ENCODE measurements at places on chromosomes 4 and X.

DNA sequence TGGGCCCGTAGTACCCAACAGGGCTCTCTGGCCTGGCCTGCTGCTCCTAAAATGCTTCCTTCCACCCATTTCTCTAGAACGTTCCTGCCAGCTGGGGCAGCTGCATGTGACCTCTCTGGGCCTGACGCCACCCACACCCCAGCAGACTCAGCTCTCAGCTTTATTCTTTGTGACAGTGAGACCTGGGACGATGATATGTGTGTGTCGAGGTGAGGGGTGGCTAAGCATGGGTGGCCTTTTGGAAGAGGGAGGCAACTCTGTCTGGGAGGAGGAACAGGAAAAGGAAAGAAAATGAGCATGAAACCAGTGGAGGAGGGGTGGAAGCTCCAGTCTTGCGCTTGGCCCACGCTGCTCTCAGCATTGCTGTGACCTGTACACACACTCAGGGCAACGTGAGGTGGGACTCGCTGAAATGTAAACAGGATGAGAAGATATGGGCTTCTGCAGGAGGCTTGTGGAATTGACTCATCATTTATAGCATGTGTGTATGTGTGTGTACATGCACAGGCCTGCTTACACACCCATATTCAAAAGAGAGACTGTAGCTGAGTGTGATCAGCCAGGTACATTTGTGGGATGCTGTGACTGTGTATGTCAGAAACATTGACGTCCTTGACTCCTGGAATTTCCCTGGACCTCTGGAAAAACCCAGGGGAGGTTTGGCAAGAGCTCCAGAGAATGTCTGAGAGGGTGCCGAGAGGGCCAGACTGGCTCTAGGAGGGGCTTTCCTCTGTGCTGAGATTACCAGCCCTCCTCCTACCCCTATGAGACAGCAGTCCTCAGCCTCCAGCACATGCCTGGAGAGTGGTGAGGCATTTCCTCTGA is 137.9 kb downstream of the PJA1 start:
- H3K27ac ChIP-seq: peak overlapping the region; percentile 72
- DNase-seq: peak; percentile 70
- H3K36me3 ChIP-seq: no peaks in the 10 kb centered on the region

- no peaks in the 10 kb centered on the region for H3K36me3 ChIP-seq
- no peaks in the 10 kb centered on the region for H3K4me1 ChIP-seq
- no peak overlapping the region for H3K4me3 ChIP-seq
- no peaks in the 10 kb centered on the region for H3K27me3 ChIP-seq
- H3K27ac ChIP-seq: no peak overlapping the region
Observed at GRCh38 chr4:151729731-151730559, 30.9 kb downstream of the GATB start.

GRCh38 chr4:99863804-99864203 is 30.4 kb downstream of the LAMTOR3 start:
- no peaks in the 10 kb centered on the region for H3K36me3 ChIP-seq

GRCh38 chr4:160082432-160083207 is 979.7 kb downstream of the RAPGEF2 start:
- no peak overlapping the region for H3K4me3 ChIP-seq
- H3K4me1 ChIP-seq: no peaks in the 10 kb centered on the region
- no peak for DNase-seq
- no peaks in the 10 kb centered on the region for H3K27me3 ChIP-seq
- no peak overlapping the region for H3K27ac ChIP-seq

DNA sequence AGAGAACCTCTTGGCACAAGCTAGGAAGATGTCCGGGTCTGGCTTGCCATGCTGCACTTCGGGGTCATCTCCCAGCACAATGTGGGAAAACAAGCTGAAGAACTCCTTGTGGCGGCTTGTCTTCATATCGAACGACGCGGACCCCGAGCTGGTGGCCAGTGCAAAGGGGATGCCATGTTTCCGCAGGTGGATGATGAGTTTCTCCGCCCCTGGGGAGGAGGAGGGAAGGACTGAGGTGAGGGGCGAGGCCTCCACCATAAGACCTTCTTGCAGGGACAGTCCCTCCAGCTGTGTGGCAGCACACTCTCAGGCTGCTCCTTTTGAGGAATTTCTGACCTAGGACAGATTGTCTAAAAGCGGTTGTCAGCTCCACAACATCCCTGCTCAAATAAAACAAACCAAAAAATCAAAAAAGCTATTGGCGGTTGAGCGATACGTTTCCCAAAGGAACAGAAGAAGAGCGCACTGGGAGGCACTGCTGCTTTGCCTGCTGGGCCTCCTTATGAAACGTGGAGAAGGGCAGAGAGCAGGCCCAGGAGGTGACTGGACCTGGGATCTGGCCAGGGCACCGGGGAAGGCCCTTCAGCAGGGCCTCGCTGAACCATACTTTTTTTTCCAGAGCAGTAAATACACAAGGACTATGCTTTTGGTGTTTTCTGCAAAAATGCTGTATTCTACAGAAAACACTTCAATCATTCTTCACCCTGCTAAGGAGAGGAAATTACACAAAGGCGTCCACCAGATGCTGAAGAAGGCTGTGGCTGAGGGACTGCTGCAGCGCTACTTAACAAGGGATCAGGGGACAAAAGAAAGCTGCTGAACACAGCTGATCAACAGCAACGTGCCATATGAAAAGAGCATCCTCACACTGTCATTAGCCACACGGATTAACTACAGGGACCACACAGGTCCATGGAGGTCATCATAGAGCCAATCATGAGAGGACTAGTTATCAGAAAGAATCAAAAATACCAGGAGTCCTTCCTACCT is 70.0 kb upstream of the STS start:
- no peaks in the 10 kb centered on the region for H3K36me3 ChIP-seq
- H3K27ac ChIP-seq: no peak overlapping the region
- H3K27me3 ChIP-seq: no peaks in the 10 kb centered on the region
- H3K4me3 ChIP-seq: no peak overlapping the region
- no peak for DNase-seq
- peaks cover 7% of the 10 kb centered on the region for H3K4me1 ChIP-seq

GRCh38 chr4:90996813-90997212 is 869.6 kb downstream of the CCSER1 start:
- no peaks in the 10 kb centered on the region for H3K4me1 ChIP-seq
- no peak for DNase-seq
- no peaks in the 10 kb centered on the region for H3K36me3 ChIP-seq
- no peaks in the 10 kb centered on the region for H3K27me3 ChIP-seq
- H3K27ac ChIP-seq: no peak overlapping the region
- no peak overlapping the region for H3K4me3 ChIP-seq

DNA sequence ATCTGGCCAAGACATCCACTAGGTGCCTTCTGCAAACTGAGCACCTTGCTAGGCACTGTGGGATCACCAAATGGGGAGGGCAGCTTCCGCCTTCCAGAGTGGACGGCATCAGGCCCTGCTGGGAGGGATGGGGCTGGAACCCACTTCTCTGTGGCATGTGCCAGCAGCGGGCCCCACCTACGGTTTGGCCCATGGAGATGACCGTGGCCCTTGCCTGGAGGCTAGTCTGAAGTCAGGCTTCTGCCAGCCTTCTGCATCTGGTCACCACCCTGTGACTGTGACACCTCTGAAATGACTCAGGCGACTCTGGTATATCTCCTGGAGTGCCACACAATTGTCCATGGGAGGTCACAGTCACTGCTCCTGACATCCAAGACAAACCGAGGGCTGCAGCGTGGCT is 7.2 kb downstream of the SSR4 start:
- H3K4me1 ChIP-seq: peaks cover 4% of the 10 kb centered on the region
- H3K36me3 ChIP-seq: peaks cover 33% of the 10 kb centered on the region
- no peak overlapping the region for H3K27ac ChIP-seq
- H3K4me3 ChIP-seq: no peak overlapping the region
- no peaks in the 10 kb centered on the region for H3K27me3 ChIP-seq

GRCh38 chr4:47349326-47349725 is 114.2 kb downstream of the COMMD8 start:
- H3K4me3 ChIP-seq: no peak overlapping the region
- no peaks in the 10 kb centered on the region for H3K4me1 ChIP-seq
- H3K36me3 ChIP-seq: no peaks in the 10 kb centered on the region
- DNase-seq: no peak

DNA sequence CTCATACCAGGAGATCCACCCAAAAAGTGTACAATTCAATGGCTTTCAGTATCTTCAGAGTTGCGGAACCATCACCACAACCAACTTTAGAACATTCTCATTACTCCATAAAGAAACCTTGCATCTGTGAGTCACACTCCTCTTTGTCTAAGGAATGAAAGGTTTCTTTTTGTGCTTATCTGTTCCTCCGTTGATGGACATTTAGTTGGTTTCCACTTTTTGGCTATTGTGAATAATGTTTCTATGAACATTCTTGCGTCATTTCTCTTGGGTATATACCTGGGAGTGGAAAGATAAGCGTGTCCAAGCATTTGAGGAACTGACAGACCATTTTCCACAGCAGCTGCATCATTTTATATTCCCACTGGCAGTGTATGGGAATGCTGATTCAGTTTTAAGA is 10.6 kb downstream of the FAM184B start:
- H3K36me3 ChIP-seq: no peaks in the 10 kb centered on the region
- no peaks in the 10 kb centered on the region for H3K4me1 ChIP-seq
- no peak overlapping the region for H3K4me3 ChIP-seq

- no peak for DNase-seq
- H3K36me3 ChIP-seq: peaks cover 19% of the 10 kb centered on the region
- peak overlapping the region; percentile 94 for H3K27ac ChIP-seq
- H3K27me3 ChIP-seq: no peaks in the 10 kb centered on the region
- peak overlapping the region; percentile 79 for H3K4me3 ChIP-seq
Observed at GRCh38 chr4:147683188-147683591, 773 bp downstream of the PRMT9 start.

GRCh38 chrX:74656079-74656745 is 41.8 kb upstream of the RLIM start:
- no peaks in the 10 kb centered on the region for H3K36me3 ChIP-seq
- no peaks in the 10 kb centered on the region for H3K27me3 ChIP-seq
- H3K27ac ChIP-seq: no peak overlapping the region
- no peak overlapping the region for H3K4me3 ChIP-seq

Measured in stomach (tissue), 19 donors.